A549 treated with GW870086 at 1 μM for 4 hours (cell line): ENCODE measurements at places on chromosomes 5 and 9. TPM values are rescaled to one million over a fixed set of nuclear protein-coding genes. Genes with fewer than 3 reads are reported as not detected.

IGFBPL1 gene
- total RNA-seq = 1.8 to 3.0 TPM (median 2.6 TPM) in 5 replicates

ZFP2 gene
- total RNA-seq = not detected in 5 replicates

AQP3 gene
- total RNA-seq = 11.9 to 18.2 TPM (median 15.1 TPM) in 5 replicates

RNF208 gene
- total RNA-seq = 1.4 to 2.3 TPM (median 1.8 TPM) in 5 replicates

CDH9 gene
- total RNA-seq = not detected in 5 replicates

DMRTA1 gene
- 0.55 to 0.83 TPM (median 0.77 TPM) in 5 replicates for total RNA-seq

HAND1 gene
- 0.19 to 0.26 TPM (median 0.23 TPM) in 5 replicates for total RNA-seq

FGF1 gene
- 0.35 to 1.4 TPM (median 0.47 TPM) in 4 of 5 replicates, not detected in the other for total RNA-seq

SMIM33 gene
- total RNA-seq = not detected in 5 replicates

ANXA2R gene
- 2.1 to 4.2 TPM (median 3.6 TPM) in 5 replicates for total RNA-seq

KIF27 gene
- 1.00 to 1.1 TPM (median 1.0 TPM) in 5 replicates for total RNA-seq

SPINK13 gene
- not detected in 5 replicates for total RNA-seq

GRM6 gene
- total RNA-seq = not detected in 5 replicates

LHX6 gene
- 0.85 to 1.5 TPM (median 1.1 TPM) in 5 replicates for total RNA-seq

ZNF474 gene
- total RNA-seq = 0.18 to 0.31 TPM (median 0.21 TPM) in 5 replicates

WDR38 gene
- 0.10 to 0.15 TPM in 2 of 5 replicates, not detected in the others for total RNA-seq

SPINK7 gene
- not detected in 5 replicates for total RNA-seq

NR6A1 gene
- 1.4 to 2.2 TPM (median 1.8 TPM) in 5 replicates for total RNA-seq

CETN3 gene
- total RNA-seq = 20.1 to 29.3 TPM (median 24.1 TPM) in 5 replicates

CDH18 gene
- total RNA-seq = not detected in 5 replicates

ACOT12 gene
- 0.07 to 0.08 TPM in 2 of 5 replicates, not detected in the others for total RNA-seq

APBA1 gene
- total RNA-seq = 0.13 to 0.48 TPM (median 0.15 TPM) in 5 replicates

TMC1 gene
- total RNA-seq = 0.06 to 0.29 TPM (median 0.13 TPM) in 3 of 5 replicates, not detected in the others

GLRA1 gene
- not detected in 5 replicates for total RNA-seq

CDO1 gene
- not detected in 5 replicates for total RNA-seq

MARCOL gene
- total RNA-seq = not detected in 5 replicates

CYFIP2 gene
- total RNA-seq = 16.5 to 22.6 TPM (median 21.3 TPM) in 5 replicates

TARS1 gene
- 135 to 147 TPM (median 139 TPM) in 5 replicates for total RNA-seq

LCN6 gene
- total RNA-seq = not detected in 5 replicates

MAN2A1 gene
- total RNA-seq = 9.4 to 17.1 TPM (median 14.7 TPM) in 5 replicates

PLCXD3 gene
- 0.09 to 0.25 TPM (median 0.22 TPM) in 5 replicates for total RNA-seq

SV2C gene
- 0.03 TPM in 1 of 5 replicates, not detected in the others for total RNA-seq
